ENCODE measurements at places on chromosomes 6 and 20. TPM values are rescaled to one million over a fixed set of nuclear protein-coding genes. Genes with fewer than 3 reads are reported as not detected.

DNA sequence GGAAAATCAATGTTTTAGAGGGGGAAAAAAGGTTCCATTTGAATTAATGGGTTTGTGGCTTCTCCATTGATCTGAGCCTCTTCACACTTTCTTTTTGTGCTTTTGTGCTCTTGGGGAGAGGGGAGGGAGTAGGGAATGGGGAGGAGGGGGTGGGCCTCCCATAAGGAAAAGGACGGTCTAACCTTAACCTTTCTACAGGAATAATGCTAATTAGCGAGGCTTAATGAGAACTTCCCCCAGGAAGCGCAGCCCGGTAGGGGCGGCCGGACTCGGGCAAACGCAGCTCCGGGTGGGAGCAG is 103.0 kb downstream of the NOL4L start:
- no peaks in the 10 kb centered on the region for H3K36me3 ChIP-seq
- H3K4me1 ChIP-seq, result peaks cover 67% of the 10 kb centered on the region
- H3K4me3 ChIP-seq, result peak overlapping the region; percentile 95
- H3K27ac ChIP-seq, result peak overlapping the region; percentile 90
- no peak for DNase-seq

DNA sequence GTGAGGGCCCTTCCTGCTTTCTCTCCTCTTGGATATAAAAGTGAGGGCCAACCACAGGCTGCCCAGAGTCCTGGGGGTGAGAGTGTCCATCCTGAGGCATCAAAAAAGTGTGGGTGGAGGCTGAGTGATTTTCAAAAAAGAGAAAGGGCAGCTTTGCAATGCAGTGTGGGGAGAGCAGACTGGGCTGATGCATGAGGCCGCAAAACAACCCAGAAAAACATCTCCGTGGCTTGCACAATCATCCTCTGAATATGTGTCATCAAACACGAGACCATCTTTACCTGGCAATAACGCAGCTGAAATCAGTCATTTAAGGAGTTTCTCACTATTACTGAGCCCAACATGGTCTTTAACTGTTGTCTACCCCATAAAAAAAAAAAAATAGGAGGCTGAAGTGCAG is 191.2 kb upstream of the SOX4 start:
- H3K4me3 ChIP-seq, result no peak overlapping the region
- H3K36me3 ChIP-seq, result no peaks in the 10 kb centered on the region
- no peak overlapping the region for H3K27ac ChIP-seq
- DNase-seq, result no peak
- H3K4me1 ChIP-seq, result no peaks in the 10 kb centered on the region

DNA sequence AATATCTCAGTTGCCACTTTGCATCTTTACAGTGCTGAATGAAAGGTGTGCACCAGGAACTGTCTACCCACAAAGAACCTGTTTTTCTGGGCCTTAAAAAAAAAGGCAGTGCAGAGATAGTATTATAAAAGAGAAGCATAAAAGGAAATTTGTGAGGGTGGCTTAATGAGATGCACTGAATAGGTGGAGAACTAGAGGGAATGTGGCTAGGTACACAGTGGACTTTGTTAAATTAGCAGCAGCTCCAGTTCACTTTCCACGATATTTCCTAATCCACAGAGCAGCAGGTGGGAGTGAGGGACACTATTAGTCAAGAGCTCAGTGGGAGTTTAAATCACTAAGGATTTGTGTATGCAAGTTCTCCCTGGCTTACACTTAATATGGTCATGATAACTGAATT is 38.8 kb downstream of the MAP7 start:
- no peaks in the 10 kb centered on the region for H3K27me3 ChIP-seq
- no peak overlapping the region for H3K4me3 ChIP-seq
- no peak for DNase-seq
- no peaks in the 10 kb centered on the region for H3K4me1 ChIP-seq
- H3K36me3 ChIP-seq, result no peaks in the 10 kb centered on the region
- no peak overlapping the region for H3K27ac ChIP-seq

GRCh38 chr6:119197271-119197670 is 118.8 kb upstream of the FAM184A start:
- DNase-seq, result no peak
- peaks cover 10% of the 10 kb centered on the region for H3K4me1 ChIP-seq
- no peak overlapping the region for H3K4me3 ChIP-seq

GRCh38 chr20:53995949-53996348 is 74.4 kb downstream of the BCAS1 start:
- DNase-seq, result no peak
- H3K27me3 ChIP-seq, result no peaks in the 10 kb centered on the region
- H3K4me1 ChIP-seq, result no peaks in the 10 kb centered on the region
- H3K36me3 ChIP-seq, result no peaks in the 10 kb centered on the region
- H3K4me3 ChIP-seq, result no peak overlapping the region
- H3K27ac ChIP-seq, result no peak overlapping the region

GRCh38 chr20:34055290-34055689 is 56.8 kb downstream of the EIF2S2 start:
- no peaks in the 10 kb centered on the region for H3K27me3 ChIP-seq
- H3K27ac ChIP-seq, result no peak overlapping the region
- no peak for DNase-seq
- no peak overlapping the region for H3K4me3 ChIP-seq
- H3K36me3 ChIP-seq, result no peaks in the 10 kb centered on the region

GRCh38 chr6:111610548-111611172 is 5.0 kb upstream of the TRAF3IP2 start:
- no peaks in the 10 kb centered on the region for H3K27me3 ChIP-seq
- H3K36me3 ChIP-seq, result no peaks in the 10 kb centered on the region
- DNase-seq, result no peak
- H3K4me3 ChIP-seq, result no peak overlapping the region
- peaks cover 14% of the 10 kb centered on the region for H3K4me1 ChIP-seq

DNA sequence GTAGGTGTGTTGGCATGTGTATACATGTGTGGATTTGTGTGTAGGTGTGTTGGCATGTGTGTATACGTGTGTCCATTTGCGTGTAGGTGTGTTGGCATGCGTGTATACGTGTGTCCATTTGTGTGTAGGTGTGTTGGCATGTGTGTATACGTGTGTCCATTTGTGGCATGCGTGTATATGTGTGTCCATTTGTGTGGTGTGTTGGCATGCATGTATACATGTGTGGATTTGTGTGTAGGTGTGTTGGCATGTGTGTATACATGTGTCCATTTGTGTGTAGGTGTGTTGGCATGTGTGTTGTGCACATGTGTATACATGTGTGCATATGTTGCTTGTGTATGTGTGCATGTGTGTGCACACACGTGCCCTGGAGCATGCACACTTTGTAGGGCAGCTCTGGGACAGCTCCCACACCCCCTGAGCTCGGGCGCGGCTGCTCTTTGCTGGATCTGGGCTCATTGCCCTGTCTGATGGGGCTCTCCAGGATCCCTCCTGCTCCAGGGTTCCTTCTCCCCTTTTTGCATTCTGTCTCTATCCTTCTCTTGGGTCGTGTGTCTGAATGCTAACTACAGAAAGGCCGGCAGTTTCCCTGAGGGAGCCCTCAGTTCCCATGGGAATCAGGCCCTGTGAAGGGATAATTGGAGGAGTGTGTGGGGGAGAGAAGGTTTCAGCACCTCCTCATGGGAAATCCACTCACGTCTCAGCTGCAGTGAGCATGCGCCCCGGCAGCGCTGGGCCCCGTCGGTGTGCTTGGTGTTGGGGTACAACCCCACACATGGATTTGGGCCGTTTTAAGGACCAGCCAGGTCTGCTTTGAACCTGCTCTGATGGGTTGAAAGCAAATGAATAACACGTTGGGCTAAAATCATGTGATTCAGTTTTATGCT is 102.0 kb downstream of the ERMARD start:
- no peaks in the 10 kb centered on the region for H3K36me3 ChIP-seq
- no peaks in the 10 kb centered on the region for H3K27me3 ChIP-seq
- H3K4me3 ChIP-seq, result no peak overlapping the region
- no peak overlapping the region for H3K27ac ChIP-seq
- peaks cover 16% of the 10 kb centered on the region for H3K4me1 ChIP-seq
- peak; percentile 34 for DNase-seq

DNA sequence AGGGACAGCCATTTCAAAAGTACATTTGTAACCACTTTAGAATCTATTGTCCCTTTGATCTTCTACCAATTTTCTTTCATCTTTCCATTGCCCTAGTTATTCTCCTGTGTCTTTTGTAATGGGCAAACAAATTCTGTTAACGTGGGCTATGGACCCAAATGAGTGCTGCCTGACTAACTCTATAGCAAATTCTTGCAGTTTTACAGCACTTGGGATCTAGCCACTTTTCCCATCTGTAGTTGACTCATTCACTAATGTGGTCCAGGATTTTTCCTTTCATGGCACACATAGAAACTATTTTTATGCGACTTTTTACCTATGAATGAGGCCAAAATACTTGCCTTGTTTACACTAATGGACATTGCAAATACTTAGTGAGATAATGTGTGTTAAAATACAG is 52.0 kb downstream of the GRIK2 start:
- no peak for DNase-seq
- H3K27ac ChIP-seq, result no peak overlapping the region
- no peaks in the 10 kb centered on the region for H3K4me1 ChIP-seq
- H3K4me3 ChIP-seq, result no peak overlapping the region

DNA sequence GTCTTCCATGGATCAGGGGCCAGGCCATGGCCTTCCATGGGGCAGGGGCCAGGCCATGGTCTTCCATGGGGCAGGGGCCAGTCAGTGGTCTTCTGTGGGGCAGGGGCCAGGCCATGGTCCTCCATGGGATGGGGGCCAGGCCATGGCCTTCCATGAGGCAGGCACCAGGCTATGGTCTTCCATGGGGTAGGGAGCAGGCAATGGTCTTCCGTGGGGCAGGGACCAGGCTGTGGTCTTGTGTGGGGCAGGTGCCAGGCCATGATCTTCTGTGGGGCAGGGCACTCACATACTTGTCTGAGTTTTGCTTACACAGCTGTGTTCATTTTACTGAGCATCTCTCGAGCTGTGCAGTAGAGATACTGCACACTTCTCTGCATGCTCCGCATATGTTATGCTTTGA is 57.3 kb upstream of the THBS2 start:
- H3K4me3 ChIP-seq, result no peak overlapping the region
- H3K4me1 ChIP-seq, result no peaks in the 10 kb centered on the region
- no peak overlapping the region for H3K27ac ChIP-seq

GRCh38 chr6:167056370-167056769 is 57.2 kb downstream of the CEP43 start:
- H3K4me1 ChIP-seq, result no peaks in the 10 kb centered on the region
- no peaks in the 10 kb centered on the region for H3K27me3 ChIP-seq
- DNase-seq, result no peak
- H3K36me3 ChIP-seq, result no peaks in the 10 kb centered on the region

DNA sequence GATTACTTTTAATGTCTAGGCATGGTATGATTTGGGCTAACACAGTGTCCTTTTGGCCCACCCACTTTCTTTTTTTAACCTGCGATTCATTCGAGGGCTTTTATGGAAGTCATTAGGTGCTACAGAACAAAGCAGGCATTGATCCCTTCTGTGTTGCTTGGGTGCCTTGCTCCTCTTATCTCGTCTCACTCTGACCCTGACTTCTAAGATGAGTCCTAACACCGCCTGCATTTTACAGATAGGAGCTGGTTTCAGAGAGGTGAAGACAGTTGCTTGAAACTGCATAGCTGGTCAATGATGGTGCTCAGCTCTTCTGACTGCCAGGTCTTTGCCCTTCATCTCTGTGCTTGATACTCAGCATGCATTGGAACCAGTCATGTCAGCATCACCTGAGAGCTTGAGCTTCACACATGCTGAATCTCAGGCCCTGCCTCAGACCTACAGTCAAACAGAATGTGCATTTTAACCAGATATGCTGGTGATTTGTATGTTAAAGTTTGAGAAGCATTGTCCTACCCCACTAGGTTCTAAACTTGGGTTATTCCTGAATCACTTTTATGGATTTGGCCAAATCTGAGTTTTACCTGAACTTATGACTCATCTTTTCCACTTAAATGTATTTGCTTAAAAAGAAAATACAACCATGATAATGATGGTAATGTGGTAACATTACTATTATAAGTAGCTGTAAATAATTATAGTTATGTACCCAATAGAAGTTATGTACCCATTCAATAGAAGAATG is 142.3 kb downstream of the PLCB4 start:
- peak; percentile 55 for DNase-seq
- H3K4me1 ChIP-seq, result peaks cover 26% of the 10 kb centered on the region
- H3K36me3 ChIP-seq, result no peaks in the 10 kb centered on the region
- H3K4me3 ChIP-seq, result no peak overlapping the region

- no peaks in the 10 kb centered on the region for H3K4me1 ChIP-seq
- no peaks in the 10 kb centered on the region for H3K36me3 ChIP-seq
- H3K4me3 ChIP-seq, result no peak overlapping the region
- H3K27ac ChIP-seq, result no peak overlapping the region
Observed at GRCh38 chr6:121800047-121800446, 364.6 kb downstream of the GJA1 start.

DNA sequence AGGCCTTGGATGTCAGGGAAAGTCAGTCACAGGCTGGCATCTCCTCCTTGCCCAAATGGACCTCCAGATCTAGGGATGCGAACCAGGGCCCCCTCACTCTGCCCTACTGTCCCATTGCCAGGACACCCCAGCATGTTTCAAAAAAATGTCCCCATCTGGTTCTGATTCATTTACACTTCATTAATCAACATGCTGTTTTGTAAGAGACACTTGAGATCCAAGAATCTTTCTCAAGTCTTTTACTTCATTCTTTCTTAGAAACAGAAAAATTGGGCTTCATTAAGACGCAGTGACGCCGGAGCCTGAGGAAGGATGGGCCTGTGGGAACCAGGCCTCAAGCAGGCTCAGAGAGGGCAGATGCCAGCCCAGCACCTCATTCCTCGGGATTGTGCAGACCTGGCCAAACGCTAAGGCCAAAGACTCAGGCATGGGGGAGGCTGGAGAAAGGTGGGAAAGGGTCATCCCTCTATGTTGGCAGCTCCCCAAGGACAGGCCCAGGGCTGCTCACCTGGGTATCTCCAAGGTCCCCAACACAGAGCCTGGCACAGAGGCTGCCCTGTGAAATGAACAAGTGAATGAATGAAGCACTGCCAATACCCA is 3.8 kb downstream of the RSPO4 start:
- H3K4me1 ChIP-seq, result peaks cover 5% of the 10 kb centered on the region
- no peaks in the 10 kb centered on the region for H3K36me3 ChIP-seq
- H3K4me3 ChIP-seq, result no peak overlapping the region
- no peak overlapping the region for H3K27ac ChIP-seq
- no peak for DNase-seq

GRCh38 chr6:20211941-20212391 is 303 bp downstream of the MBOAT1 start:
- peak overlapping the region; percentile 87 for H3K4me3 ChIP-seq
- peak; percentile 85 for DNase-seq
- H3K27ac ChIP-seq, result peak overlapping the region; percentile 92
- H3K27me3 ChIP-seq, result no peaks in the 10 kb centered on the region
- peaks cover 46% of the 10 kb centered on the region for H3K4me1 ChIP-seq

DNA sequence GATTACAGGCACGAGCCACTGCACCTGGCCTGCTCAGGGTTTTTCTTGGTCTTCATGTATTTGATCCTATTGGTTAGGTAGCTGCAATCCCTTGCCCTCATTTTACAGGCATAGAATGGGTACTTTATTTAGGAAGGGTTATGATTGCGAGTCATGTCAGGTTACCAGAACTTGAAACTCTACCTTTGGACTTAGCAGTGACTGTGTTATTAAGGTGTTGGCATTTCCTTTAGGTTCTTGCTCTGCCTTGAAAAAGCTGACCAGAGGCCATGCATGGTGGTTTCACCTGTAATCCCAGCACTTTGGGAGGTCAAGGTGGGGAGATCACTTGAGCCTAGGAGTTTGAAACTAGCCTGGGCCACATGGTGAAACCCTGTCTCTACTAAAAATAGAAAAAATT is 24.5 kb downstream of the JARID2 start:
- no peak for DNase-seq
- H3K4me3 ChIP-seq, result no peak overlapping the region
- H3K36me3 ChIP-seq, result no peaks in the 10 kb centered on the region
- H3K27ac ChIP-seq, result no peak overlapping the region
- peaks cover 48% of the 10 kb centered on the region for H3K4me1 ChIP-seq

The SLC22A2 gene
- not detected for total RNA-seq

The RAET1L gene
- total RNA-seq, result not detected

The RNF182 gene
- 0.50 TPM for total RNA-seq

The TMEM151B gene
- total RNA-seq, result 0.98 TPM

The HLA-DMB gene
- 17.2 TPM for total RNA-seq

The TBC1D32 gene
- 3.3 TPM for total RNA-seq

The HTR1B gene
- 1.2 TPM for total RNA-seq

The SHLD1 gene
- total RNA-seq, result 1.7 TPM

The ABT1 gene
- total RNA-seq, result 16.5 TPM
